Breast epithelium (tissue), 4 donors: ENCODE measurements at places on chromosomes 7 and 10.

DNA sequence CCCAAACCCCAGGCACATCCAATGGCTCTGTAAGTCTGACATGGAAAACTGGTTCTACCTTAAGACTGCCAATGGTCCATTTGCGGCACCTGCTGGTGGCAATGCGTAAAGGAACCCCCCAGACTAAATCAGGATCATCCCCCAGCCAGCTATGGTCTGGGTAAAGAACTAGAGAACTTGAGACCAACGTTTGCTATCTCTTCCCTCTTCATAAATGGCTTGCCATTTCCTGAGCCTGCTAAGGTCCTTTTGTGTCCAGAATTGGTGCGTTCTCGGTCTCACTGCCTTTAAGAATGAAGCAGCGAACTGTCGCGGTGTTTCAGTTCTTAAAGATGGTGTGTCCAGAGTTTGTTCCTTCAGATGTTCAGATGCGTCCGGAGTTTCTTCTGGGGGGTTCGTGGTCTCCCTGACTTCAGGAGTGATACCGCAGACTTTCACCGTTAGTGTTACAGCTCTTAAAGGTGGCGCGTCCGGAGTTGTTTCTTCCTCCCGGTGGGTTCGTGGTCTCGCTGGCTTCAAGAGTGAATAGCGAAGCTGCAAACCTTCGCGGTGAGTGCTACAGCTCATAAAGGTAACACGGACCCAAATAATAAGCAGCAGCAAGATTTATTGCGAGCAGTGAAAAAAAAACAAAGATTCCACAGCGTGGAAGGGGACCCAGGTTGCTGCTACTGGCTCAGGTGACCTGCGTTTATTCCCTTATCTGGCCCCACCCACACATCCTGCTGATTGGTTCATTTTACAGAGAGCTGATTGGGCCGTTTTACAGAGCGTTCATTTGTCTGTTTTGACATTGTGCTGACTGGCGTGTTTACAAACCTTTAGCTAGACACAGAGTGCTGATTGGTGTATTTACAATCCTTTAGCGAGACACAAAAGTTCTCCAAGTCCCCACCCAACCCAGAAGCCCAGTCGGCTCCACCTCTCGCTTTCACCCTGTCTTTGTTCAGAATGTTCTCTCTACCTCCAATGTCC is 95.4 kb downstream of the ELMO1 start:
- no peak overlapping the region for H3K27ac ChIP-seq
- peak overlapping the region; percentile 20 for H3K4me3 ChIP-seq
- no peaks in the 10 kb centered on the region for H3K36me3 ChIP-seq
- H3K27me3 ChIP-seq: no peaks in the 10 kb centered on the region

DNA sequence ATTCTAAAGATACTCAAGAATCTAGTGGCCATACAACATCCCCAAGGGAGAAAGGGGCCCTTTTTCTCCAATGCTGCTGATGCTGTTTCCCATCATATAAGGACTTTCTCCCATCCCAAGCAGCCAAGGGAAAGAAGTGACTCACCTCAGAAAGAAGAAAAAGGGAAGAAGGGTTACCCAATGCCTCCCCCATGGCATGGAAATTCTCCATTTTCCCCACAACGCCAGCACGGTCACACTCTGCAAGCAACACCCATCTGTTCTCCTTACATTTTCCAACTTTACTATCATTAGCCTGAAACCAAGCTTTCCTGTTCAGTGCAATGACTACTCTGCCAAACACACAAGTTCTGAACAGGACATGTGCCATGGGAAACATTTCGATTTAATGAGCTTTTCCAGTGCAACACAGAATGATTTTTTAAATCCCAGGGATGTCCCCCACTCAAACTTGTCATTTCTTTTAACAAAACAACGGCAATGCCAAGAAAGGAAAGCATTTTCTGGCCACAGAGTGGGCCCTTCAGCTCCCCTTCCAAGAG is 67.9 kb downstream of the PTPRN2 start:
- H3K4me1 ChIP-seq: no peaks in the 10 kb centered on the region
- H3K27ac ChIP-seq: no peak overlapping the region
- no peaks in the 10 kb centered on the region for H3K27me3 ChIP-seq

- no peak for DNase-seq
- H3K4me1 ChIP-seq: no peaks in the 10 kb centered on the region
- no peak overlapping the region for H3K4me3 ChIP-seq
- H3K27ac ChIP-seq: no peak overlapping the region
- H3K36me3 ChIP-seq: no peaks in the 10 kb centered on the region
Measured at GRCh38 chr7:36096460-36097095, 56.5 kb upstream of the EEPD1 start.

- no peak overlapping the region for H3K4me3 ChIP-seq
- H3K27ac ChIP-seq: no peak overlapping the region
- DNase-seq: peak; percentile 37
- no peaks in the 10 kb centered on the region for H3K36me3 ChIP-seq
- H3K27me3 ChIP-seq: no peaks in the 10 kb centered on the region
Measured at GRCh38 chr7:158019726-158020705, 567.6 kb downstream of the PTPRN2 start.

GRCh38 chr7:156473476-156474240 is 166.9 kb upstream of the RNF32 start:
- H3K27me3 ChIP-seq: no peaks in the 10 kb centered on the region
- no peak for DNase-seq
- H3K4me1 ChIP-seq: no peaks in the 10 kb centered on the region
- H3K4me3 ChIP-seq: no peak overlapping the region

GRCh38 chr10:96619120-96619519 is 32.3 kb upstream of the TM9SF3 start:
- no peak for DNase-seq
- peaks cover 7% of the 10 kb centered on the region for H3K4me1 ChIP-seq
- no peaks in the 10 kb centered on the region for H3K27me3 ChIP-seq
